GM19239 (cell line): ENCODE measurements at places on chromosomes 2 and 18.

- no peak for DNase-seq
Observed at GRCh38 chr2:192288295-192288694, 93.6 kb upstream of the TMEFF2 start.

DNA sequence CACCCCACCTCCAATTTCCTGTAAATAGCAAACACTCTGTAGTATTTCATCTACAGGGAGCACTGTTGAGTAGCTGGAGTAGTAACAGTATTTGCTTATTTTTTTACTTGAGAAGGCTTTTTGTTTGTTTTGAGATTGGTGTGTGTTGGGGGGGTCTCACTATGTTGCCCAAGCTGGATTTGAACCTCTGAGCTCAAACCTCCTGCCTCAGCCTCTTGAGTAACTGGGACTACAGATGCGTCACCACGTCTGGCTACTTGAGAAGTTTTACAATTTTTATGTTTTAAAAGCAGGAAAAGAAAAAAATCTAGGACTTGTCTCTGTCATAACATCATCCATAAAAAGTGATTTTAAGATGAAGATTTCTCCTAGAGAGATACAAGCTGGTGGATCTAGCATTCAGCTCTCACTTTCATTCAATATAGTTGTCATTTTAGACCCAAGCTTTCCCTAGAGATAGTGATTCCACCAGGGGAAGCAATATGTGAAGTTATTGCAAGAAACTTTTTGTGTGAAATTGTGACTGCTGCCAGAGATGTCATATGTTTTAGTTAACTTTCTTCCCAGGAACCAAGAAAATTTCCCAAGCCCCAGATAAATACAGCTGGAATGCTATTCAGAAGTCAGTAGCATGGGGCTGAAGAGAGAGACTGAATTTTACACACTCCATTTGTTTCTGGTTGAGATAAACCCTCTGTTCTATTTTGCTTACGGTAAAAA is 60.2 kb upstream of the MAP4K3 start:
- no peak for DNase-seq

DNA sequence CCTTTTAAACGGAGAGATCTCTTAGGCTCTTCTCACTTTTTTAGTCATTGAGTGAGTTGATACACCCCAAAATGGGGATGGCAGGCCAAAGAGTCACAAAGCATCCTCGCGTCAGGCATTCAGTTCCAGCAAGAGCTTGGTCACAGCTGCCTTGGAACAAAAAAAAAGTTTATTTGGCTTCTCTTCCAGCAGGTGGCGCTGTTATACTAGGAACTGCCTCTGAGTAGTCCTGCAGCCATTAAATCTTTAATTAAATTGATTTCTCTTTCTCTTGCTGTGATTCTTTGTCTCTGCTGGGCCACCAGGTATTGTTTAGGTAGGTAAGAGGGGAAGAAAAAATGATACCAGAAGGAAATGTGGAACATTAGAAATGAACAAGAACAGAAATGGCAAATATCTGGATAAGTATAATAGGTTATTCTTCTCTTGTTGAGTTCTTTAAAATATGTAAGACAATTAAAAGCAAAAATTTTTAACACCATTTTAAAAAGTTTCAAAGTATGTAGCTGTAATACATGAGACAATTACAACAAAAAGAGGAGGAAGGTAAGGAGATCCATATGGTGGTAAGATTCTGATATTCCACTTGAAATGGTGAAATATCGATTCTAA is 175.1 kb downstream of the GALNT1 start:
- DNase-seq, result peak; percentile 53

- no peak for DNase-seq
Observed at GRCh38 chr2:180952082-180952481, 28.3 kb upstream of the UBE2E3 start.

GRCh38 chr2:47631792-47632398 is 151.1 kb upstream of the MSH6 start:
- no peak for DNase-seq

DNA sequence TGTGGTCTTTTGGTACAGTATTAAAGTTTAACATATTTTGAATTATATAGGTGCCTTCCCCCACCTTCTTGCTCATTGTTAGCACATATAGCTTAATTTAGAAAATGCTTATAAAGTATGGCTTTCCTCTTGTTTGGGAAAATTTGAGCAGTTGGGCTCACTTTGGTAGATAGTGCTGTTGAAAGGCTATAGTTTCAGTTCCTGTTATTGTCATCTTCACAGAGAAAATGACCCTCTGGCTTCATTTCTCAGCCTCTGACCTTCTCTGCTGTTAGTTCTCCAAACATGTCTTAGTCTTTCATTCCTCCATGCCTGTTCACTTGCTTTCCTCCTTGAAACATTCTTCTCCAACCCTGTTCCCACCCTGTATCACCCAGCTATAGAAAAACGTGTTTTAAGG is 200.6 kb downstream of the WDR7 start:
- DNase-seq, result no peak

DNA sequence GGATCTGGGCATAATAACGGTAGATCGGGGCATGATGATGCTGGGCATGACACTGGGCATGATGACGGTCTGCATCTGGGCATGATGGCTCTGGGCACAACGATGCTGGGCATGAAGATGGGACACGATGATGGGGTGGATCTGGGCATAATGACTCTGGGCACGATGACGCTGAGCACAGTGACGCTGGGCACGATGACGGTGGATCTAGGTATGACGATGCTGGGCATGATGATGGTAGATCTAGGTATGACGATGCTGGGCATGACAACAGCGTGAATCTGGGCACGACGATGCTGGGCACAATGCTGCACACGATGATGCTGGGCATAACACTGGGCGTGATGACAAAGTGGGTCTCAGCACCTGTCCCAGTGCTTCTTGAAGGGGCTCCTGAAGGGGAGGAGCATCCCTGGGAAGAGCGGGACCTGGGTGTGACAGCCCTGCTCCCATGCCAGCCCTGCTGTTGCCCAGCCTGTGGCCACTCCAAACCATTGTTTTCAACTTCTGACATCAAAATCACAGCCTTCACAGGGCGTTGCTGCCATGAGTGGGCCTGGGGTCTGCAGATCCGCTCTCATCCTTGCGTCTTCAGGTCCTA is 30.4 kb upstream of the ALLC start:
- DNase-seq, result no peak

GRCh38 chr18:51235009-51235789 is 37.7 kb upstream of the MEX3C start:
- DNase-seq, result no peak

GRCh38 chr2:238947920-238948710 is 100.2 kb downstream of the TWIST2 start:
- no peak for DNase-seq

- DNase-seq, result no peak
Observed at GRCh38 chr18:76430636-76431035, 64.4 kb downstream of the ZNF516 start.

GRCh38 chr2:109350526-109350925 is 221.5 kb downstream of the SH3RF3 start:
- no peak for DNase-seq

DNA sequence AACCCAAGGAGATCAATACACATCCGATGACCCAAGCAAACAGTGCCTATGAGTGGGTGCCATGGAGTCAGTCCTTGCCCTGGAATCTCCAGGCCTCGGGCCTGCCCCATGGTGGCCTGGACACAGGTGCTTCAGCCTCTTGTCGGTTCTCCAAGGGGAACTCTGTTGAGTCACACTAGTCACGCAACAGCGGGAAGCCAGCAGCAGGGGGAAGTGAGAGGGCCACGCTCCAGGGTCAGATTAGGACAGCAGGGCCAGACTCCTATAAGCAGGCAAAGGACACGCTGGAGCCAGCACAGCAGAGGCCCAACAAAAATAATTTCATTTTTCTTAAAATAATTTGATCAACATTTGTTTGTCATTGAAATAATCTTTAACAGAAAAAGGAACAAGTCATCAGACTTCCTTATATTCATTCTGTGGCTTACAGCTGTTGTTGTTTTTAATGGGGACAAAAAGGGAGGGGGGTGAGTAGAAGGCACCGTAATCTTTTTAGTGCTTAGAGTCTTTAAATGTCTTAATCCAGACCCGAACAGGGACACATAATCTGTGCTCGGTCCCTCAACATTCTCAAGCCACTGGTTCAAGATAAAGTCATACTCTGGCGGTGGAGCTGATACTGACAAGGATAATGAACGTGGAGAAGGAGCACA is 16.4 kb upstream of the ARMC9 start:
- DNase-seq, result peak; percentile 34

DNA sequence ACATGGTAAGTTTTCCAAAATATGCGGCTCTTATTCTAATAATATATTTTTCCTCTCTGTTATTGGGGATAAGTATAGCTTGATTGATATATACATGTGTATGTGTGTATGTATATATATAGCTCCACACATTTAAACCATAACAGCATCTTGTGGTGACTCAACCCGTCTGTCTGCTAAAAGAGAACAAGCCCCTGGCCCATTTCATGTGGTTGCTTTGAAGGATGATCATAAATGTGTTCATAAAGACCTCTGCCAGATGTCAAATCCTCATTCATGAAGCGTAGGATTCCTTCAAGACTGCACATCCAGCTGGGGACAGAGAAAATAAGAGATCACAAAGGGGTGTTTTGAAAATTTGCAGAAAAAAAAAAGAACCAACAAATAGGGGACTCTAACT is 79.3 kb downstream of the RHOB start:
- no peak for DNase-seq

GRCh38 chr2:144668493-144669110 is 148.7 kb upstream of the ZEB2 start:
- no peak for DNase-seq
